NCI-H774 (cell line): ENCODE measurements at places on chromosomes 3 and 15.

DNA sequence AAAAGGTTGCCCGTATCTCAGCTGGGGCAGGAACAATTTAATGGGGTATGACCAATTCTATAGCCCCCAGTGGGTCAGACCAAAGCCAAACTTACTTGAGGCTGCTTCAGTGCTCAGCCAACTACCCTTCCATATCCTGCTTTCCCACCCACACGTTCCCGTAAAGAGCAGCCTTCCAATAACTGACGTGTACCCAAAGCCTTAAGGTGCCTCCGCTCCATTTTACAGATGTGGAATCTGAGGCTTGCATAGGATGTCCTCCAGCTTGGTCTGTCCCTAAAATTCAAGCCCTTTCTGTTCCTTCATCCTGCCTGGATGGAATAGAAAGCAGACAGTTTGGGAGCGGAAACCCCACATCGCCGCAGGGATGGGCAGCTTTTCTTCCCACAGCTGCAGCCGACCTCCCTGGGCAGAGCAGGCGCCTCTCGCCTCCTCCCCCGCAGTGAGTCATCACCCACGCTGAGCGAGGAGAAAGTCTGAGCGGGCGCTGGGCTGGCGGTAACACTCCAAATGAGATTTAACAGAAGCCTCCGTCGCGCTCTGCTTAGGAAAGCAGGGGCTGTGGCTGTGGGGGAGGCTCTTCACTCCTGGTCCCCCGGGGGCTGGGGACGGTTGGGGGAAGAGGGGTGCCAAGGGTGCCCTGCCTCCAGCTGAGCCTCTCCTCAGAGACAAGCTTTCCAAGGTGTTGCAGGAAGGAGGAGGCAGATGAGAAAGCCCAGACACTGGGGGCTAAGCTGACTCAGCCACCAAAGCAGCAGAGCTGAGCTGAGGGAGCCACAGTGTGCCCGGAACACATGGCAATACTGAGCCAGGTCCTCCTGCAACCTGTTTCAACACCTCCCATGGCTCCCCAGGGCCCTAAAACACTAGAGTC is 57.8 kb upstream of the HRH1 start:
- DNase-seq = no peak

DNA sequence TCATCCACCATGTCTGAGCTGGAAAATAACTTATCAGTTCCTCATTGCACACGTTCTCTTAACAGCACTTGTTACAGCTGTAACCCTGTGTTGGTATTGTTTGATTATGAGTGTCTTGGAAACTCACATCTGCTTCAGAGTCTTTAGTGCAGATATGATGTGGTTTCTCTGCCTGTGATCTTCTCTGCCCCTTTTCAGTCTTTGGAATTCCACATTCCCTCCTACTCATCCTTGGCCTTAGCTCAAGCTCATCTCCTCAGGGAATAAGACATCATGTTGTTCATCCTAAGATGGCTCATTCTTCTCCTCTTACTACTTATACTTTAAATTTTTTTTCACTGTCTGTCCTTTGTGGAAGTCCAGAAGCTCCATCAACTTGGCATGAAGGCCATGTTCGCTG is 77.7 kb downstream of the SYNPR start:
- DNase-seq = no peak

DNA sequence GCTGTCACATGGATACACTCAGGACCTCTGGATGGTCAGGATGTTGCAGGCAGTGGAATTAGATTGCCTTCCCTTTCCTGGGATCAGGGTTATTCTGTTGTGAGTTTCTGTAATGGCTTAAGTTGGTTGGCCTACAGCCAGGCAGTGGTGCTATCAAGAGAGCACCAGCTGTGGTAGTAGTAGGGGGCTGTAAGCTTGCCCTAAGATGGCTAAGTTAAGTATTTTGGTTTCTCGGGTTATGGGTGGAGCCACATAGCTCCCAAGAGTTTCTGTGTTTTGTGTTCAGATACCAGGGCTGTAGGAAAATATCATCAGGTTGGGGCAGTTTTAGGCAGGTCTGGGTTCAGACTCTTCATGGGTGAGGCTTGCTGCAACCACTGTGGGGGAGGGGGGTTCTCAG is 59.6 kb downstream of the LEKR1 start:
- no peak for DNase-seq

DNA sequence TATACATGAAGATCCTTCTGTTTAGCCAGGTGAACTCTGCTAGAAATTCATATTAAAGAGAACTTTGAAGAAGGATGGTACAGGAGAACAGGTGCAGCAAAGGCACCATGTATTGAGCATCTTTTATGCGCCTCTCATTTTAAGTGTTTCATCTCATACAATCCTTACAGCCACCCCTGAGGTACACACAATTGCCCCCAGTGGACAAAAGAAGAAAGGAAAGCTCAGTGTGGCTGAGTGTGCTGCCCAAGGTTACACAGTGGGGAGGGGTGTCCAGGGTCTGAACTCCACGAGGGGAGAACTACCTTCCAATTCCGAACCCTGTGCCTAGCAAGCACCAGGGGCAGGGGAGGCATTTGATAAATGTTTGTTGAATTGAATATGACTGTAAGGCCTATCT is 98.6 kb downstream of the MECOM start:
- no peak for DNase-seq

DNA sequence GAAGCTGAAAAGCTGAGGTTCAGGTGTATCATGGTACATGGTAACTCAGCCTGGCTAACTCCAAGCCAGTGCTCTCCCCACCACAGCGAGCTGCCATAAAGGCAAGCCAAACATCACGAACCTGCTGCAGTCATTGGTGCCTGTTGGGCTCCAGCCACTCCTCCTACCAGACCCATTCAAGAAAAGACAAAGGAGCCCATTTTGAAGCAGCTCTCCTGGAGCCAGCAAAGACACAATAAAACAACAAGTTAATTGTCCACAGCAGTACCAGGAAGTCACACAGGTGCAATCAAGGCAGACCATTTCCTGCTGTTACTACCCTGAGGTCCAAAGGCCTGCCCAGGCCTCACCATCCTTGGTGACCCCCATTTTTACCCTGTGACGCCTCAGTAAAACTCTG is 77.6 kb downstream of the DAPK2 start:
- DNase-seq = peak; percentile 26

DNA sequence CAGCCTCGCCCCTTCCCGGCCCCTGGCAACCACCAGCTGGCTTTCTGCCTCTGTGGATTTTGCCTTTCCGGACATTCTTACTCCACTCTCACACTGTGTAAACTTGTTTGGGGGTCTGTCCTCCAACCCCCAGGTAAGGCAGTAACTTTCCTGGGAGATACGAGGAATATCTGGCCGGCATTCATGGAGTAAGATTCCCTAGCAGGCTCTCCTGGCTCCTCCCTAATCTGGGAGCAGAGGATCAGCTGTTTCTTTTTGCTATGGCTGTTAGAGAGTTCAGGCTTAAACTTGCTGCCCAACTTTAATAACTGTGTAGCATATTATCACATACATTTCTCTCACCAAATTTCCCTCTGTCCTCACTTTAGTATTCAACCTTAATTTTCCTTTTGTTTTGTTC is 64.3 kb downstream of the IGF2BP2 start:
- no peak for DNase-seq

- no peak for DNase-seq
Measured at GRCh38 chr3:110248666-110249065, 823.0 kb upstream of the NECTIN3 start.

DNA sequence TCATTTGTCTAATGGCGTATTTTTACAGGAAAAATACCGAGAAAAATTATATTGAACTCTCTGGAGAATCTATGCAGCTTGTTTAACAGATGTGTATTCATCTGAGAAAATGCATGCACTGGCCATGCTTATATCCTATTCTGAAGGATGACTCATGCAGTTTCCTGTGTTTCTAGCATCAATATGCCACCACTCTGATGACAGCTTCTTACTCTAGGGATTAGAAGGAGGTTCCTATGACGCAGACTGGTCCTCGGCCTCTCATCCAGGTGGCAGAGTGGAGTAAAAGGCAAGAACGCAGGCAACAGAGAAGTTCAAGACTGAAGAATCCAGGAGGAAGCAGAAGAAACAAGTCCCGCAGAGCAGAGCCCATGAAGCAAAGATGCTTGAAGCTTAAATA is 910.0 kb upstream of the ROBO1 start:
- no peak for DNase-seq

DNA sequence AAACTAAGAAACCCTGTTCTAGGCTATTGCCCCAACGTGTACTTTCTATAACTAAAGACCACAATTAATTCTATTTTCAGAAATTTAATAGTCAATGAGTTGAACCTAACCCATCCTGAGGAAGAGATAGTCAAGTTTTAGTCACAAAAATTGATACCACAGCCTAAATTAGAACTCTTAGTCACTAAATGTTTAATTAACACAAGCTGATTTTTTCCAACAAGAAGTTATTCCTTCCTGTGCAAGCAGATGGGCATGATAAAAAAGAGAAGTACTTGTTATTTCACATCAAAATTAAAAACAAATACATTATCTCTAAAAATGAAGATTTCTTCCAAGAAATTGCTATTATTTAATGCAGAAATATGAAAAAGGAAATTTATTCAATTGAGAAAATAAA is 38.4 kb upstream of the TERB2 start:
- no peak for DNase-seq

DNA sequence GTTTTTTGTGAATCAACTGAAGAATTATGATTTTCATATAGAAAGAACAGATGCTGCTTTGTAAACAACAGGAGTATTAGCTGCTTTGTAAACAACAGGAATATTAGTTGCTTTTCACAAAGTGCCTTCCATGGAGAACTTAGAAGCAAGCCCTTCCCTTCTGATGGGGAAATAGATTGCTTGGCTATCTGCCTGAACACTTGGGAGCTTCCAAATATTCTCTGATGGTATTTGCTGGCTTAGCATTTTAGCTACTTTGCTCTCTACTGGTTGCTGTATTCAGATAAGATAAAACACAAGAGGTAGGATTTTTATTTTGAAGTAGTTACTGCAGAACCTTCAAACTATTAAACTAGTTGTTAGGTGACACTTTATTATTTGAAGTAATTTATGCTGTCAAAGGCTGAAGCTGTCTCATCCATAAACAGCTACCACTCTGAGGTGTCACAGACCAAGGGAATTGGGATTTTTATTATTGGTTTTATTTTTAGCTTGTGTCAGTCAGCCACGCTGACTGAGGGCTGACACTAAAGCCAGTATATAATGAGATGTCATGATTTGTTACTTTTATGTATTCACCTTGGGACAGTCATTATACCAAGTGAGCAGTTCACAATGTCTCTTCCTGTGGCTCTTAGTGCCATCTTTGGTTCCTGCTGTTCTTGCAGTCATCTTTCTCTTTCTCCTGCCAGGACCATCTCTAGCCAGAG is 50.0 kb downstream of the ZIC1 start:
- DNase-seq = no peak

GRCh38 chr3:72535772-72536171 is 312.5 kb downstream of the SHQ1 start:
- DNase-seq = no peak

- DNase-seq = no peak
Measured at GRCh38 chr3:36786921-36787890, 22.9 kb upstream of the DCLK3 start.

DNA sequence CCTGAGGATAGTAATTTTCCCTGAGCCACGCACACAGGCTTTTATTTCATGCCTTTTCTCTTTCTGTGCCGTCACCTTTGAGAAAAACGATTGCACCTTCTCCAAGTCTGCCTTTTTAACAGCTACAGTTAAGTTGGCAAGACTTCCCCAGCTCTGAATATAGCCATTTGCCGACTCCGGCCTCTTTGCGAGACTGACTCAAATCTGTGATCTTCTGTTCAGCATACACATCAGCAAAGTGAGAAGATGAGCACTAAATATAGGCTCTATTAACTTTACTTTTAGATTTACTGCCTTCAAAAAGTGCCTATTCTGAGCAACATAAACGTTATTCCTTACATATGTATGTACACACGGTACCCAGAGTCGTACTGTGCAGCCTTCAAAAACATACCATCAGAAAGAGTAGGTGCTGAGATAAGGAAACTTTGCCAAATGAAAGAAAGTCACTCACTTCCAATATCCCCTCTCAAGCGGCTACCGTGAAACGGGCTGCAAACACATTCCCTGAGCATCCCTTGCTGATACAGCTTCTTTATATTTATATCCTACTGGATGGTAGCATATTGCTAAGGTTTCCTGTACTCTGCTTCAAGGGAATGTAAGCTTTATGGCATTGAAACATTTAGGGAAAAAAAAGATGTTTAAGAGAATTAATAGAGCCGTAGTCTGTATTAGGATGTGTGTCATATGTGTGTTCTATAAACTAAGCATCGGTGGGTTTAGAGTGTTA is 283.3 kb upstream of the TPRG1 start:
- no peak for DNase-seq

DNA sequence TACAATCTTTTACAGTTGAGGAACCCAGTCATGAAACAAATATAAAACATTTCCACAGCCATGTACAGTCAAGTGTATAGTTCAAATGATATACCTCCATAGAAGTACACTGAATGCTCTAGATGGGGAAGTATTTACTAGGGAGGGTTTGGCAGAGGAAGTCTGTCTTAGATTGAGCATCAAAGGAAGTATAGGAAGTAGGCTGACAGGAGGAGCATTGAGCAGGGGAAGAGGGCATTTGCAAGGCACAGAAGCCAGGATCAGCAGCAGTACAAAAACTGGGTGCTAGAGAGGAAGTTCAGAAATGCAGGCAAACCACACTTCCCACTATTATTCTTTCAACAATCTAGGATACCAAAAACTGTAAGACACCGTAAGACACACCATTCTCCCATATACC is 122.6 kb downstream of the ANO10 start:
- no peak for DNase-seq

DNA sequence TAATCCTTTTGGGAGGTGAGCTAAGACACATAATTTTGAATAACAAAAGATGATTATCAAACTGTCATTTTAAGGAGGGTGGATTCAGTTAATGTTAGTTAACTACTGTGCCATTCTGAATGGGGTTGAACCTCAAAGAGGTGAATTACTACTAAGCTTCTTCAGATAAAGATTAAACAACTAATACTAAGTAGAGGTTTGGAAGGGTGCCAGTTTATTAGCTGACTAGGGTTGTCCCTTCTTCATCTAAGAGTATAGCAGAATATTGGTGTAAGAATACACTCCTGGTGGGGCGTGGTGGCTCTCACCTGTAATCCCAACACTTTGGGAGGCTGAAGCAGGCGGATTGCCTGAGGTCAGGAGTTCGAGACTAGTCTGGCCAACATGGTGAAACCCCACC is 123.1 kb upstream of the LRRFIP2 start:
- DNase-seq = no peak

- no peak for DNase-seq
Measured at GRCh38 chr15:23835953-23836352, 148.8 kb upstream of the NDN start.
